ENCODE measurements at places on chromosomes 13 and 19.

DNA sequence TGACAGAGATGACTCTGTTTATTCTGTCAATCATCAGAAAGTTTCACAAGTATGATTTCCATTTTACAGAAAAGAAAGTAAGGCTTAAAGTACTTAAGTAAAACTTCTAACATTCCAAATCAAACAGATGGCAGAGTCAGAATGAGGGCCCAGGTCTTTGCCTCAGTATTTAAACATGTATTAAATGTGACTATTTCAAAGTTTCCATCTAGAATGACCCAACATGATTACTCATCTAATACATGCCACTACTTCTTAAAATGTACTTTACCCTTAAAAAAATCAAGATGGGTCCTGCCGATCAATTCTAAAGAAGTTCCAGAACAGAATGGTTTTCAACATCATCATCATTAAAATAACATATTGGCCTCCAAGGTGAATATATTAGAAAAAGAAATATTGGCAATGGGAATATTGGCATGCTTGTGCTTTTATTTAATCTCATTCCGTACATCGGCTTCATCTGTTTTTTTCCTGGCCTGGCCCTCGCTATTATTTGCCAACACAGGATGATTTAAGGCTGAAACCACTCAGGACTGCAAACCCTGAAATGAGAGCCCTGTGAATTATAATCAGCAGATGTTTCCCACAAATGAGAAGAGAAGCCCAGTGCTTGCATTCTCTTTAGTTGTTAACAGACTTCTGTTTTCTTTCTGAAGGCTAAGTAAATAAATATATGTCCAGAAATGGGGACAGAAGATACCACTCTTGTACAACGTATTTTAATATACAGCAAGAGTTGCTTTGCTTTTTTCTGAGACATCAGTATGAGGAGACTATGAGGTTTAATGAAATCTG, 340.0 kb downstream of the DNAJC15 start:
- DNase-seq, result peak; percentile 14

GRCh38 chr13:113399755-113400149, 35.8 kb upstream of the GRTP1 start:
- DNase-seq, result no peak

GRCh38 chr13:21997726-21998125, 326.9 kb downstream of the FGF9 start:
- DNase-seq, result no peak

DNA sequence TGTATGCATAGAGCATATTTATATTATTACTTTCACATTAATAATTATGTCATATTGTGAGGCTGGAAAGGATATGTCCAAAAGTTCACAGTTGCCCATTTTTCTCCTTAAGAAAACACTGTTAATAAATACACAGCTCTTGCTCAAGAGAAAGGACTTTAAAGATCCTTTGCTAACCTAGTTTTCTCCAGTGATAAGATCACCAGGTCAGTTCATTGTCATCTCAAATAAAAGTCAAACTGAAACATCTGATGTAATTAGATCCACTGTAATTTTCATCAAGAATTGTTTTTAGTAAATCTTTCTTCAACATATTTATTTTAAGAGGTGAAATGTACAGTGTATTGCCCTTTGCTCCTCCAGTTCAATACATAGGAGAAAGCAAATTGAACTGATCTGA, 82.8 kb upstream of the KLHL1 start:
- DNase-seq, result no peak

GRCh38 chr13:21071924-21072323, 10.5 kb upstream of the LATS2 start:
- no peak for DNase-seq

DNA sequence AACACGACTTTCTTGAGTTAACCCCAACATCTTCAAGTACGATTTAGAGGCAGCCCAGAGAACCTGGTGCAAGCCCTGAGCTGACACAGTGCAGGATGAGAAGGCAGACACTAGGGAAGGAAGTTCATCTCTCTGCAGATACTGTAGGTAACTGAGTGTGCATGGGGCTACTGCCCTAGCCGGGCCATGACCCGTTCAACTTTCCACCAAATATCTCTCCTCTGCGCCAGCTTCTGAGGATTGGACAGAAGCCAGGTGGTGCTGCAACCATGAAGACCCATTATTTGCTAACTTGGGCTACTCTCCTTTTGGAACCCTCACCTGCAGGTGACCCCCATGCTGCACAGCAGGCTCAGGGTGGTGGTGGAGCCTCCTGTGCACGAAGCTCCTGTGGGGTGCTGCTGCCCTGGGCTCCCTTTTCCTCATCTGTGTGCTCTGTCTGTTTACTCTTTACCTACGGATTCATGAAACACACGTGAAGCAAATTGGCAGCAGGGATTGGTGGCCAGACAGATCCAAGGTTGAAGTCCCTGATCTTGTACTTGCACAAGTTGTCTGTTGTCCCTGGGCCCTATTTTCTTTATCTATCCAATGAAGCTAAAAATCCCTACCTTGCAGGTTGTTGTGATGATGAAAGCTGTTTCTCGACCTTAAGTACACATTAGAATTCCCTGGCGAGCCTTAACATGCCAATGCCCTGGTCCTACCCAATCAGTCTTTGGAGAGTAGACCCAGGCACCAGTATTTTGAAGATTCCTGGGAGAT, 227.8 kb downstream of the LACC1 start:
- no peak for DNase-seq

DNA sequence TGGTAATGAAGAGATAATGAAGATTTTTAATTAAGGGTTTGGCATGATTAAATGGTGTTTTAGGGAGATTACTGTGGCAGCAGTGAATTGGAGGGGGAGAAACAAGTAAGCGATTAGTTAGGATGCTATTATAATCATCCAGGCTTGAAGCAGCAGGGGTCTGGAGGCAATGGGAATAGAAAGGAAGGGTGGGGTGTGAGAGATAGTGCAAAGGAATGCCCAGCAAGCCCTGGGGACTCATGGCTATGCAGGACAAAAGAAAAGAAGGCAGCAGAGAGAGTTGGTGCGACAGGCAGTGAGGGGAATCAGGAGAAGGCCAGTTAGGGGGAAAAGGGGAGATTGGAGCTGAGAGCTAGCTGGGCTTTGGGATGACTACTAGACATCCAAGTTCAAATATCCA, 34.5 kb downstream of the SOX21 start:
- no peak for DNase-seq

GRCh38 chr19:3348042-3348441, 18.3 kb upstream of the NFIC start:
- no peak for DNase-seq

DNA sequence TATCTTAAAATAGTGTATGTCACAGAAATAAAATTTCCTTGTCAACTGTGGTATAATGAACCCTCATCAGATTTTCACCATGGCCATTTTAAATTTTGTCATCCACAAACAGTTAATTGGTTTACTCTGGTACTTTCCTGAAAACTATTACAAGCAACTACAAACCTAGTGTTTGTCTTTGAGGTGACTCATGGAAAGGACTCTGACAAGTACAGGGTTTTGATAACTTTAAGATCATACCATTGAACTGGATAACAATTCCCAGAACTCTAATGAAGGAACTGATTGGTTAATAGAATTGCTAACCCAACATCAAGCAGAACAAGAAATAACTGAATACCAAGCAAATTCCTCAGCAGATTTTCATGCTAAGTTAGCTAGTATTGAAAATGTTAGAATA, 237.7 kb upstream of the IPO5 start:
- DNase-seq, result no peak

- no peak for DNase-seq
These were observed 465.0 kb downstream of the TSHZ3 start for GRCh38 chr19:30884146-30884812.

- no peak for DNase-seq
These were observed 8.0 kb downstream of the ZSCAN22 start for GRCh38 chr19:58334691-58335249.

DNA sequence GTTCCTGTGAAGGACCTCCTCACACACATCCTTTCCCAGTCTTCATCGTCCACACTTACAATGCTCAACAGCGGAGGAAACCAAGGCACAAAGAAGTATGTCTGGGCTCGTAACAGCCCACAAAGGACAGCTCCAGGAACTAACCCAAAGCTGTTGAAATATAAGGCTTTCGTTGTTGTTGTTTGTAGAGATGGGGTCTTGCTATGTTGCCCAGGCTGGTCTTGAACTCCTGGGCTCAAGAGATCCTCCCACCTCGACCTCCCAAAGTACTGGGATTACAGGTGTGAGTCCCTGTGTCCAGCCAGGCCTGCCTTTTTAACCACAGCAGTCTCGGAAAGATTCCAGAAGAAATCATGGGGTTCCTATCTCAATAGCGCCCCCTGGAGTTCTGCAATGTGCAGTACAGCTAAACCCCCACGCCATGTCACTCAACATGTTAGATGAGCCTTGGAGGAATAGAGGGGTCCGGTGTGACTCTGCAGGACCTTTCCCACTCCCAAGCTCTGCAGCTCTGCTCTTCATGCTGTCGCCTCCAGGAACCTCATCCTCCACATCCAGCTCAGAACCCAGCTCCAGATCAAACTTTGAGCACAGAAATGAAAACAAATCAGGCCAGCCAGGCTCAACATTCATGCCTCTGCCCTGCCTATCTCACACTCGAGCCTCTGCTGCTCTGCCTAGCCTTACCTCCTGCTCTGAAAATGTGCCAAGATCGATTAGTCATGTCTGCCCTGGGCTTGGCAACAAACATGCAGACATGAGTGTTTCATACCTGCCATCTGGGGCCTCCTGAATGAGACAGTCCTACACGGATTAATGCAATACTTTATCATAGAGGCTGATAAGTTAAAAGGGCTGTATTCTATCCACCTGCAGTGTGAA, 7.5 kb downstream of the PLA2G4C start:
- no peak for DNase-seq

GRCh38 chr19:8242211-8242821, 33.1 kb downstream of the CERS4 start:
- DNase-seq, result no peak

GRCh38 chr19:4371247-4372164, 28.1 kb downstream of the MPND start:
- DNase-seq, result no peak

DNA sequence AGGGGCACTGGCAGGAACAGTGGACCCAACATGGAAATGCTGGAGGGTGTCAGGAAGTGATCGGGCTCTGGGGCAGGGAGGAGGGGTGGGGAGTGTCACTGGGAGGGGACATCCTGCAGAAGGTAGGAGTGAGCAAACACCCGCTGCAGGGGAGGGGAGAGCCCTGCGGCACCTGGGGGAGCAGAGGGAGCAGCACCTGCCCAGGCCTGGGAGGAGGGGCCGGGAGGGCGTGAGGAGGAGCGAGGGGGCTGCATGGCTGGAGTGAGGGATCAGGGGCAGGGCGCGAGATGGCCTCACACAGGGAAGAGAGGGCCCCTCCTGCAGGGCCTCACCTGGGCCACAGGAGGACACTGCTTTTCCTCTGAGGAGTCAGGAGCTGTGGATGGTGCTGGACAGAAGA, 4.1 kb downstream of the KLK2 start:
- no peak for DNase-seq

DNA sequence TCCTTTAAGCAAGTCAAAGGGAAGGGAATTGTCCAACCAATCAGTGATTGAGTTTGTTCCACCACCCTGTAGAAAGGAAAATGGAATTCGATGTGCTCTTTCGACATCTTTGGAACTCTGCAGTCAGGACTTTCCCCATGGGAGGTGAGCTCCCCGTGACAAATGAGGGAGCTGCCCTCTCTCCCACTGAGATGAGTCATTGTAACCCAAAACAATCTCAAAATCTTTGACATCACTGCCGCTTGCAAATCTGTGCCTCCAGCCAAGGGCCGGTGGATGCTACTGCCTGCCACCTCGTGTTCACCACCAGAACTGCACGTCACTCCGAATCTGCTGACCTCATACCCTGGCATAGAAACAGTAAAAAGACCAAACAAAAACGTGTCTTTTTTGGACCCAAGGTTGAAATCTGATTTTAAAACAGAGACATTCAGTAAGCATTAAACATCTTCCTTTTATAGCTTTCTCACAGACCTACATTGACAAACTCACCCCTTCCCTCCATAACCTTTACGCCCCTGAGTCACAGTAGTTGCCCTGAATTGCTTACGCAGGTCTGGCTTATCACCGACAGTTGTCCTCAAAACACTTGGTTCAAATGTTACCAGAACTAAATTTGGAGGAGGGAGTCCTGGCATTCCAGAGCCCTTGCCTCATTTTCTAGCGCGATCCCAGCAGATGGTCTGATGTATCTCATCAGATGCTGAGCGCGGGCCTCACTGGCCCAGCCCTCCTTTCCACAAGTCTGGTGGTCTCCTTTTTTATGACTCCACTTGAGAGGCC, 105.2 kb downstream of the COL4A2 start:
- DNase-seq, result peak; percentile 92

DNA sequence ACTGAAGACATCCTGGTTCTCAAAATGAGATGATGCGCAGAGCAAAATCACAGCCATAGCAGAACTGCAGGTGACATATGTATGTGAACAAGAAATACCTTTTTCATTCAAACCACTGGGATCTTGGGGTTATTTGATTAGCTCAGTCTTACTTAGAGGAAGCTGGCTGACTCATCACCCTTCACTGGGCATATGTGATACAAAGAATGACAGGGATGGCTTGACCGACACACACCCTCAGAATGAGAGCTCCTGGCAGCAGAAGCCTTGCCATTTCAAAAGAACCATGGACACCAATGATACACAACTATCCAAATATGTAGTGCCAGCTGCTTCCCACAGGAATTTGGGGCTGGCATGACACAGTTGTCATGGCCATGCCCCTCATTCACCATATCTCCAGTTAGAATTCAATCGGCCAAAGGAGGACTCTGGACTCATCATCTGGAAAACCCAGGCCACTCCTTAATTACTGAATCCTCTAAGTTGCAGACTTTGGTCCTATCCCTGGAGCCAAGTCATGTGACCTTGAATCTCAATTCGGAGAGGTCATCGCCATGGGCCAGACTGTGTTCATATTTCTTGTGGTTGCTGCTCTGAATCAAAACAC, 115.8 kb downstream of the KATNAL1 start:
- no peak for DNase-seq

GRCh38 chr19:41843371-41843770, 1.1 kb downstream of the LYPD4 start:
- DNase-seq, result no peak

- DNase-seq, result peak; percentile 48
These were observed 263 bp downstream of the RHPN2 start for GRCh38 chr19:33064458-33064791.

DNA sequence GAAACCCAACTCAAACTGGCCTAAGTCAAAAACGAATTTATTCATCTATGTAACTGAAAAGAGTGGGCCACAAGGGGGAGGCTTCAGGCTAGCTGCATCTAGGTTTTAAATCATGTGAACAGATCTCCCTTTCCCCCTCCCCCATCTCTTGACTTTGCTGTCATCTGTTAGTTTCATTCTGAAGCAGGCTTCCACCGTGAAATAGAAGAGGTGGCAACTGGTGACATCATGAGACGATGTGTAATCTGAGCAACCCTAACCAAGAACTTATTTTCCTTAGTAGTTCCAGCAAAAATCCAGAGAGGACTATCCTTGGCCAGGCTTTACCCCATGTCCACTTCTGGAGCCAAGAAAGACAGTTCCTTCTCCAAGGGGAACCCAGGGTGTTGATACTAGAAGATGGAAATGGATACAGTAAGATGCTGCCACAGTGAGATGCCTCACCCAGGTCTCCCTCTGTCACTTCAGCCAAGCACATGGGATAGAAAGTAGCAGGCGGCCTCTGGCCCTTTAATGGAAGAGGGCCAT, 9.4 kb downstream of the SAMD4B start:
- DNase-seq, result no peak

Measured in left lung (tissue), 14 donors.